ENCODE measurements at places on chromosomes 13 and 19. TPM values are rescaled to one million over a fixed set of nuclear protein-coding genes. Genes with fewer than 3 reads are reported as not detected.

CCDC9 gene
- total RNA-seq, result 20.4 TPM

RGCC gene
- total RNA-seq, result 40.8 TPM

DNA sequence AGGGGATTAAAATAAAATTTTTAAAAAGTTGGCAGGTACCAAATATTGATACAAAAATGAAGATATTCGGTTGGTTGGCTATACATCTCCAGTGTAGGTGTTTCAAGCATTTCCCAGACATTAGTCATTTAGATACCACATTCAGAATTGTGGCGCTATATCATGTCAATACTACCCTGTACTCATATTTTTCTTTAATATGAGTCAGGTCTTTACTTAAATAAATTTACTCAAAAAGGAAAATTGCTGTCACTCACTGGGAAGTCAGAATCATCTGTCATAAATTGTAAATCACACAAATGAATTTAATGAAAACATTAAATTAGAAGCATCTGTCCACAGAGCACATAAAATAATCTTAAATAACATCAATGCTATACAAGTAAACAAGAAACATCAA lies 134.2 kb downstream of the TSHZ3 start:
- H3K4me3 ChIP-seq, result no peak overlapping the region
- no peak for DNase-seq
- H3K27ac ChIP-seq, result peak overlapping the region; percentile 95

DNA sequence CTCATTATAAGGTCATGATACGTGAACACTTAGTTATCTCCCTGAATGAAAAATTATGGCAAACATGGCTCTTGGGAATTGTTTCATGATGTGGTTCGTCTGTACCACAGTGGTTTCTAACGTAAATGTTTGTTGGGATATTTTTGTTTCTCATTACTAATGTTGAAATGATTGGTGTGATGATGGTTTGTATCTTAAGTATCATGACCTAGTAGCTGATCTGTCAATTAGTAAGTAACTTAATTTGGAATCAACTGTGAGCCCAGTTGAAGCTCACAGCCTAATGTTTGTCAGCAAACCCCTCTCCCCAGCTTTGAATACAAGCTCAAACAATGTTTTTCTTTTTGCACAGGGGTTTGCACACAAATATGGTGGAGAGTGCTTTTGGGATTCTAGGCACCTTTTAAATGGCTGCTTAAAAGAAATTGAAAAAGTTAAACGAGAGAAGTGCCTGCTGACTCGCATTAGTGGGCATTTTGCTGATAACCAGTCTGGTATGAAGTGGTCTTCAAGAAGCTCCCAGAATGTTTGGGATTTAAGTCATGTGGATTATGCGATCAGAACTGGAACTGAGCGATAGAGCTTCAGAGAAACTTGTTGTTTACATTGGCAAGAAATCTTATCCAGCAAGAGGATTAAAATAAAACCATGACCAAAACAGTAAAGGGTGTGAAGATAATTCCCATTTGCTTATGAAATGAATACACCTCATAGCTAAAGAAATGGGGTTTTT lies 68.2 kb downstream of the LMO7 start:
- no peaks in the 10 kb centered on the region for H3K27me3 ChIP-seq
- H3K27ac ChIP-seq, result no peak overlapping the region
- DNase-seq, result no peak
- H3K4me1 ChIP-seq, result peaks cover 12% of the 10 kb centered on the region
- H3K36me3 ChIP-seq, result peaks cover 3% of the 10 kb centered on the region

DNA sequence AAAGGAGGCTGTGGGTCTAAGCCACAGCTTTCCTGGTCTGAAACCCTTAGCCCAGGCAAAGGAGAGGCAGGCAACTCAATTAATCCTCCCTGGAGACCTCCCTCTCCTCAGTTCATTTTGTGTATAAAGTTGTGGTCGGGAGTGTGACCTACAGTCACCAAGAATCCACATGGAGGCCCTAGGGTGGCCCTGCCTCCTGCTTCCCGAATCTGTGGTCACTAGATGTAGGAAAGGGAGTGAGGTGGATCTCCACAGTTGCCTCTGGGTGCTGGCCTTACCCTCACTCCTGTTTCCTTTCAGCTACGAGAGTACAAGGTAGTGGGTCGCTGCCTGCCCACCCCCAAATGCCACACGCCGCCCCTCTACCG lies 1.3 kb downstream of the RPL18A start:
- peak overlapping the region; percentile 90 for H3K4me3 ChIP-seq
- H3K4me1 ChIP-seq, result peaks cover 18% of the 10 kb centered on the region
- peaks cover 46% of the 10 kb centered on the region for H3K36me3 ChIP-seq
- no peaks in the 10 kb centered on the region for H3K27me3 ChIP-seq

- no peak overlapping the region for H3K27ac ChIP-seq
- peaks cover 38% of the 10 kb centered on the region for H3K27me3 ChIP-seq
- DNase-seq, result no peak
- peaks cover 4% of the 10 kb centered on the region for H3K4me1 ChIP-seq
- H3K4me3 ChIP-seq, result no peak overlapping the region
Observed at GRCh38 chr13:96993634-96994016, 651 bp downstream of the OXGR1 start.

GRCh38 chr13:36275190-36276002 lies 22.2 kb downstream of the CCDC169 start:
- no peak overlapping the region for H3K27ac ChIP-seq
- H3K4me3 ChIP-seq, result no peak overlapping the region
- peaks cover 19% of the 10 kb centered on the region for H3K27me3 ChIP-seq
- DNase-seq, result peak; percentile 36
- H3K36me3 ChIP-seq, result no peaks in the 10 kb centered on the region

DNA sequence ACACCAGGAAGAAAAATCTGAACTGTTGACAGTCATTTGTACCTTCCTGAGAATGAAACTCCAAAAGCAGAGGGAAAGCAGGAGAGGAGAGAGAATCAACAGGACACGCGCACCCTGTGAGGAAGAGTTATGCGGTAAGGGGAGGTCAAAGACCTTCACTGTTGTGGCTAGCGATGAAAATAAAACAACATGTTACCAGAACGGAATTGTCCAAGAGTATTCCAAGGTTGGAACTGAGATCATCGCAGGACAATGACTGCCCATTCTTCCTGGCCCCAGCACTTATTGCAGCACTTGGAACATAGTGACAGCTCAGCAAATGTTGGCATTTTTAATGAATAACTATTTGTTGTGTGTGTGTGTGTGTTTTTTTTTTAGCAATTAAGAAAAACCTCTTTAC lies 176.0 kb upstream of the TSC22D1 start:
- no peaks in the 10 kb centered on the region for H3K36me3 ChIP-seq
- H3K27me3 ChIP-seq, result no peaks in the 10 kb centered on the region
- DNase-seq, result no peak
- H3K4me1 ChIP-seq, result no peaks in the 10 kb centered on the region

GRCh38 chr13:38421590-38422560 lies 72.2 kb downstream of the UFM1 start:
- no peak overlapping the region for H3K27ac ChIP-seq
- H3K4me1 ChIP-seq, result no peaks in the 10 kb centered on the region
- H3K36me3 ChIP-seq, result no peaks in the 10 kb centered on the region

GRCh38 chr13:51004918-51005460 lies 95.4 kb downstream of the RNASEH2B start:
- no peak overlapping the region for H3K4me3 ChIP-seq
- H3K36me3 ChIP-seq, result no peaks in the 10 kb centered on the region
- H3K27me3 ChIP-seq, result peaks cover 9% of the 10 kb centered on the region
- no peak overlapping the region for H3K27ac ChIP-seq
- H3K4me1 ChIP-seq, result no peaks in the 10 kb centered on the region

DNA sequence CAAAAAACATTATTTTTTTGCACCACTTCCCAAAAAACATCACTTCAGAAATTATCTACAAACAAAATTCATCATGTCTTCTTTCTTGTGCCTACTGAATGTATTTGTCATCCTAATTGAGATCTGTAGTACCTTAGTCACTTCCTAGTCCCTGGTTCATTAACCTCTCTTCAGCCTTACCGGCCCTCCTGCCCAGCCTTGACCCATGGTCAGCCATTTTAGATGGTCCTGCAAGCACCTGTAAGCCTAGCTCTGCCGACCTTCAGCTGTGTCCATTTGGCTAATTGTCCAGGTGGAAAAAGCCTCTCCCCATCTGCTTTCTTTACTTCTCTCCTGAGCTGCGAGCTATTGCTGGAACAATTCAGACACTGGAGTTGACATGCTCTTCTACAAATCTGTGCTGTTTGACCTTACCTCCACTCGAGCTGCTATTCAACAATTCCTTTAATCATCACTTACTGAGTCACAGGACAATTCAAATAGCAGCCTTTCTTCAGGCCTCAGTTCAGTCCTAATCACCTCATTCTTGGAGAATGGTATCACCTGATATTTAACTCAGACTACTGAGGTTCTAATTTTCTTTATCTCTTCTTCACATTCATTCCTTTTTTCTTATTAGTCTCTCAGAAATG lies 882.5 kb downstream of the PCDH9 start:
- H3K4me3 ChIP-seq, result no peak overlapping the region
- H3K27ac ChIP-seq, result no peak overlapping the region
- no peaks in the 10 kb centered on the region for H3K36me3 ChIP-seq
- H3K27me3 ChIP-seq, result no peaks in the 10 kb centered on the region
